Fibroblast of skin of back (primary cell): ENCODE measurements at places on chromosomes 2 and 18.

DNA sequence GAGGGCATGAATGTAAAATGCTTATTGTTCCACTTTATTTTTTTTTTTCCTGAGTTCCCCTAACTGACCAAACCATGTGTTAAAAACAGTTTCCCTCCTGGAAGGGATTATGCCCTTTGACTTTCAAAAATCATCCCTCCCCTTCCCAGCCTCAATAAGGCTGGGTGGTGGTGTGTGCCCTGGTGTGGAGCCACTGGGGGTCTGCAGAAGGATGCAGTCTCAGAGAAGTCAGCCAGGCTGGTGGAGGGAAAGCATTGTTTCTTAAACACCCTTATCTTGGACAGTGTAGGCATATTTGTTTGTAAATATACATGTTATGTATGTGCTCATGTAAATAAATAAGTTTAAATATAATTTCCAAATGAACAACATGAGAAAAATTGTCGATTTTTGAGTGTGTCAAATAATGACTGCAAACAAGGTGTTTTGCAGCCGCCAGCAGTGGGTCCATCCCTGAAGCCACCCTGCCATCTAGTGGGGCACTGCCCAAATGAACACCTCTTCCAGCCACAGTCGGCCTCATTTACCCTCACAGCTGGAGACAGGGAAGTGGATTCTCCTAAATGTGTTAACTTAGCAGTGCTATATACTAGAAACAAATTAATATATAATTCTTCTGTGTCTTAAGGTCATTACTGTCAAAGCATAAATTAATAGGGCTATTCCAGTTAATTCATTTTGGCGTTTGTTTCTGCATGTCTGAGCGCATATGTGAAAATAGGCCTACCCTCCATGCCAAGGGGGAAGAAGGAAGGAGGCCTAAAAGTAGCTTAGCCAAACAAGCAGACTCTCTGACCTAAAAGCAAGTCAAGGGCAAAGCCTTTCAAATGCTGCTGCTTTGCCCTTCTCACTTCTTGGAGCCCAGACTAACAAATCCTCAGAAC lies 209.6 kb upstream of the PIK3C3 start:
- DNase-seq, result peak; percentile 30

DNA sequence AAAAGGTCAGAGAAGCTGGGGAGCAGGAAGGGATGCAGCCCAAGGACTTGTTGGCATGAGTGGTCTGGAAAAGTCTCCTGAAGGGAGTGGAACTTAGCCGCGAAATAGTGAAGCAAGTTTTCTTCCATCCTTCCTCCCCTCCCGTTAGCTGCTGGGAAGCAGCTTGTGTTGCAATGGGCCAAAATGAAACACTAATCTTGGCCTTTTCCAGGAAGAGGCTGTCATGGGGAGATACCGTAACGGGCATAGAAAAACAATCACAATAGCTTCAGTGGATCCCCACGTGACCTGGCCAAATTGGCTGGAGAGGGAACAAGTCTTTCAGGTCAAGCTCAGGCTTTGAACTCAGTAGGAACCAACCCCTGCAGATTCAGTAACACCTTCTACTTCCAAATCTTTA lies 49.3 kb downstream of the SEMA4F start:
- DNase-seq, result no peak

- no peak for DNase-seq
Measured at GRCh38 chr2:75007819-75008218, 49.4 kb downstream of the POLE4 start.

DNA sequence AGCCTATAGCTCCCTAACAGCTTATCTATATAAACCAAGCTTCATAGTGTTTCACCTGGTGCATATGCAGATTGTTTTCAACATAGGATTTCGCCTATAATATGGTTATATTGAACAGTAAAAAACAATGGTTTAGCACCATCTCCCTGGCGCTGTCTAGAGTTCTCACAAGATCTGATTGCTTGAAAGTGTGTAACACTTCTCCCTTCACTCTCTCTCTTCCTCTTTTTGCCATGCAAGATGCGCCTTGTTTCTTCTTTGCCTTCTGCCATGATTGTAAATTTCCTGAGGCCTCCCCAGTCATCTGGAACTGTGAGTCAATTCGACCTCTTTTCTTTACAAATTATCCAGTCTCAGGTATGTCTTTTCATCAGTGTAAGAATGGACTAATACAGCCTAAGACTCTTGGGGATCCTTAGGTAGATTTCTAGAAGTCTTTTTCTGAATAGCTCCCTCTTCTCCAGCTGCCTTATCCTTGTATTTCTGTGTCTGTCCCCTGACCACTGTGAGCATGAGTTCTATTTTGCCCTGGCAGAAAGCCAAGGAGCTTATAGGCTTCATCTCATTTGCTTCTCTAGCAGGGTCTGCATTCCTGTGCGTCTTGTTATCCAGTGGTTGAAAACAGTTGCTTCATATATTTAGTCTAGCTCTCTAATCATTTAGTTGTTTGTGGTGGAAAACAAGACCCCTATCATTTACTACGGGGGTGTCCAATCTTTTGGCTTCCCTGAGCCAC lies 401.6 kb downstream of the GPD2 start:
- no peak for DNase-seq

DNA sequence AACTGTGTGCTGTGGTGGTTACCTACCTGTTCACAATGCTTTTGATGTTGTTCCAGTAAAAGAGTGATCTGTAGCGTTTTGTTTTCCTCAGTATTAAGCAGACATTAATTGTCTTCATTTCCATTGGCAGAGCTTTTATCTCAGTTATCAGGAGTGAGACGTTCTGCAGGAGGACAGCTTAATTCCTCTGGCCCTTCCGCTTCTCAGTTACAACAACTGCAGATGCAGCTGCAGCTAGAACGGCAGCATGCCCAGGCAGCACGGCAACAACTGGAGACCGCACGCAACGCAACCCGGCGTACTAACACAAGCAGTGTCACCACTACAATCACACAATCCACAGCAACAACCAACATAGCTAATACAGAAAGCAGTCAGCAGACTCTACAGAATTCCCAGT lies 78.3 kb downstream of the KCMF1 start:
- DNase-seq, result no peak

DNA sequence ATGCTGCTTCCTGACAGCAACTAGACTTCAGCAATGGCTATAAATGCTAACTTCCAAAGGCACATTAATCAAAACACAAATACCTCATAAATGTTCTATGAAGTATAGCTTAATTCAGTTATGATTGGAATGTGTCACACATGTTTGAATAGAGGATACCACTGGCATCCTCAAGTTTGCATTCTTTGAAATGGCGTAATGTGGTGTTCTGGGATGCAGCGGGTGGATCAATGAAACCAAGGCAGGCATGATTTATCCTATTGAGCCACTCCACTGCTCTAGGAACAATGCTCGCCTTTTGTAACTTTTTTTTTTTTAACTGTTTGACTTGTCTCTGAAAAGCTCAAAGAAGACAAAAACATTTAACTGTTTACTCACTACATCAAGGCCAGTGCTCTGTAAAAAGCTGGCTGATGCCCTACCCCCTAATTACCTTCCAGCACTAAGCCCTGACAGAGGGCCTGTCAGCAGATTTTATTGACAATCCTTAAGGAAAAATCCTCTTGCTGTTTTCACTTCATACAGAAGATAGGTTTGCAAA lies 278.8 kb upstream of the SESTD1 start:
- peak; percentile 57 for DNase-seq

GRCh38 chr18:394987-395362 lies 105.5 kb downstream of the COLEC12 start:
- DNase-seq, result peak; percentile 85

DNA sequence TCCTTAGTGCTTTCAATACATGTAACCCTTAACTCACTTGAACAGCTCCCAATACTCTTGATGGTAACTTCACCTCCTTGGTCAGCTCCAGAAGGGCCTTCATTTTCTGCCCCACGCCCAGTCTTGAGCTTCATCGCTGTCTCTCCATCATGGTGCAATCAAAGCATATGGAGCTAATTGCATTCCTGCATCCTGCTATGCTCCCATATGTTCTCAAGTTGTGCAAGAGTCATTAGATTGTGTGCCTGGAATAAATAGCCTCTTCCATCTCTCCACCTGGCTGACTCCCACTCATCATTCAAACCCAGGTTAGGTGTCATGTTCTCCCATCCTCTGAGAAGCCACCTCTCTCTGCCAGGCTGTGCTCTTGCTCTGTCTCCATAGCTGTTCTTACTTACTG lies 364.5 kb upstream of the RGPD4 start:
- DNase-seq, result no peak

- peak; percentile 45 for DNase-seq
Measured at GRCh38 chr2:72778410-72778809, 47.4 kb downstream of the EXOC6B start.

GRCh38 chr2:31246184-31246852 lies 12.4 kb downstream of the EHD3 start:
- DNase-seq, result peak; percentile 61

- DNase-seq, result no peak
Measured at GRCh38 chr18:24672165-24672941, 211.9 kb downstream of the HRH4 start.

DNA sequence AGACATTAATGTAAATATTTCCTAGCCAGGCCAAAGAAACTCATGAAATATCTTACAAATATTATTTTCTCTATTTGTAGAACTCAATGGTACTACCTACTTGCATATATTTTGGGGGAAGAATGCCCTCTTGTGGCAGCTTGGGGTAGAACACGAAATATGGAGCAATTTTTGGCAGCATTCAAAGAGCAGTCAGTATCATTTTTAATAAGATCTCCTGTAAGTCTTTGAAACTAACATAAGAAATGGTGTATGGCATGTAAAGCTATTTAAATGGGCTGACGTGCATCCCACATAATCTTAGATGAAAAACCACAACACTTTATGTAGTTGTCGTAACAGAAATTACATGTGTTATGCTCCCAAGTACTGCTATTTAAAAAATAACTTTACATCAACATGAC lies 62.3 kb upstream of the CCDC195 start:
- DNase-seq, result peak; percentile 64

DNA sequence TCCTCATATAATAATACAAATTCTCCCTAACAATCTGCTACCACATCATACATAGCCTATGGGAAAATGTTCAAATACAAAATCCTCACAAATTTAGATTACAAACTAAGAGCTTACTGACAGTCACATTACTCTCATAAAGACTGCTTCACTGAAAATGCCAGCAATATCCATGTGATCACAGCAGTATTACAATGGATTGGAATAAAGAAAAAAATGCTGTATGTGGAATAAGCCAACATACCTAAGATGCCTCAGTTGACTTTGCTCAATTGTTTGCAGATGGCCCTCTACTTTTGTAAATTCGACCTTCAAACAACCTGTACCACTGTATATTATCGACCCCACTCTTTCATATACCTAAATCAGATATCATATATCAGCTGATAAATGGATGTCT lies 88.7 kb downstream of the DYM start:
- DNase-seq, result peak; percentile 2
